ENCODE measurements at places on chromosomes 7 and 10.

DNA sequence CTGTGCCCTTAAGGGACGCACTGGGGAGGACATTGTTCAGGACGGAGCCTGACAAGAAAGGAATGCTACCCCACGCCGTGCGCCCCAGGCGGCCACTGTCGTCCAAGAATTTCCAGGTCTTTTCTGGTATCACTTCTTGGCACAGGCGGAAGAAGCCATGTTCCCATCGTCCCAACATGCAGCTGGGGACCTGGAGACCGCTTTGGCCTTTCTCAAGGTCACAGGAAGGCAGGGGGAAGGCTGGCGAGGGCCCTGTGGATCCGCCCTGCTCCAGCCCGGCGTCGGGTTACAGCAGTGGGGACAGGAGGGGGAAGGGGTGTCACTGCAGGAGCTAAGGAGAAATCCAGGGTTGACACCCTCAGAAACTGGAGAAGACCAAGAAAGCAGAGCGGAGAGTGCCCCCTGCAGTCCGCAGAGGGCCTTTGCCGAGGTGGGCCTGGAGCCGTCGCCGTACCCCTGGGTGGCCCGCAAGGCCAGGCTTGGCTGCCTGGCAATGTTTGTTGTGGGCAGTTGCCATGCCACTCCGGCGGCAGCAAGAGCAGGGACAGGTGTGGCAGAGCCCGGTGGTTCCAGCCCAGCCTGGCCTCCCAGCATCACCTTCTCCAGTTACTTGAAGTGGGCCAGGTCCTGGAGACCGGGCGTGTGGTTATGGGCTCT is 104.1 kb downstream of the LHPP start:
- DNase-seq: no peak

DNA sequence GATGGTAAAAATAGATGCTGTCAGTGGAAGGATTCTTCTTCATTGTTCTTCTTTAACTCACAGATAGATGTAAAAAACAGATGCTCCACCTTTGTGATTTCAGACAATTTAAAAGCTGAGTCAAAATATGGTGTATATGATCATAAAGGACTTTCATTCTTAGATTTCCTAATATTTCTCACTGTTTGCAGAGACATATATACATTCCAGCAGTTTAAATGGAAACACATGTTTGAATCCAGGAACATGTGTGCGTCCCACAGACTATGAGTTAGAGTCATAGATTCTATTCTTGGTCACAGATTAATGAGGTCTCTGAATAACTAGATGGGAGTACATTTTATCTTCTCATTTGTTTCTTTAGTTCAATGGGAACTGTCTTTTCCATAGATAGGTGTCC is 109.6 kb downstream of the BICC1 start:
- DNase-seq: no peak

DNA sequence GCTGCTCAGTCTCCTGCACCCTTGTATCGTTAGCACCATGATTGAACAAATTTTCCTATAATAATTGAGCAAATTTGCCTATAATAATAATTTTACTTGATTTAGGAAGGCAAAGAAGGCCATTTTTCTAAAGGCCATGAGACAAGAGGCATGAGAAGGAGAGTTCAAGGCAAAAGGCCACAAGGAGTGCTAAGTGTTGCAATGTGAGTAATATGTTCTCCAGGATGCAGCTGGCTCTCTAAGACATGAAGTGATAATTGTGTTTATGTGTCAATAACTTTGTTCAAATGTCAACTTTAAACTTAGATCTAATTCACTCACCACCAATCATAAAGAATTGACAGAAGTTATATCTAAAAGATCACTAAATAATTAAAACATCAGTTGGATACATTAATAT is 53.8 kb downstream of the SGCE start:
- no peak for DNase-seq

DNA sequence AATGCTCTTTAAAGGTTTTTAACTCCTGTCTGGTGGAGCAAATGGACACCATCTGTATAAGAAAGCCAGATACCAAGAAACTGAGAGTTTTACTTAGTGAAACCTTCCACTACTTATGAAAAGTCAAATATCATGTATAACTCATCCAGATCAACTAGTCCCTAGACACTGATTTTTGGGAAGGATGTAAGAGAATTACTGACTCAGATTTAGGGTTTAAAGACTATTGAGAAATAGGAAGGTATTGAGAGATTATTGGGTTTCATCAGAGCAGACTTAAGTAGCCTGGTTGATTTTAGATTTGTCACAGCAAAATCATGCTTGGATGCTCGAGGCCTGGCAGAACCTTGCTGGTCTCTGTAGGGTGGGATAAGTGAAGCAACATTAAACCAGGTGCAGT is 3.1 kb downstream of the CSTF2T start:
- DNase-seq: no peak

- no peak for DNase-seq
Observed at GRCh38 chr10:73493781-73494180, 2.0 kb downstream of the PPP3CB start.

Data from activated effector memory CD4-positive, alpha-beta T cell treated with anti-CD3 and anti-CD28 coated beads, Interleukin-2, amount 50 U/mL, for 16 hours (primary cell).